ENCODE measurements at places on chromosomes 3 and 15. TPM values are rescaled to one million over a fixed set of nuclear protein-coding genes. Genes with fewer than 3 reads are reported as not detected.

PRR20G gene
- not detected for total RNA-seq

DNA sequence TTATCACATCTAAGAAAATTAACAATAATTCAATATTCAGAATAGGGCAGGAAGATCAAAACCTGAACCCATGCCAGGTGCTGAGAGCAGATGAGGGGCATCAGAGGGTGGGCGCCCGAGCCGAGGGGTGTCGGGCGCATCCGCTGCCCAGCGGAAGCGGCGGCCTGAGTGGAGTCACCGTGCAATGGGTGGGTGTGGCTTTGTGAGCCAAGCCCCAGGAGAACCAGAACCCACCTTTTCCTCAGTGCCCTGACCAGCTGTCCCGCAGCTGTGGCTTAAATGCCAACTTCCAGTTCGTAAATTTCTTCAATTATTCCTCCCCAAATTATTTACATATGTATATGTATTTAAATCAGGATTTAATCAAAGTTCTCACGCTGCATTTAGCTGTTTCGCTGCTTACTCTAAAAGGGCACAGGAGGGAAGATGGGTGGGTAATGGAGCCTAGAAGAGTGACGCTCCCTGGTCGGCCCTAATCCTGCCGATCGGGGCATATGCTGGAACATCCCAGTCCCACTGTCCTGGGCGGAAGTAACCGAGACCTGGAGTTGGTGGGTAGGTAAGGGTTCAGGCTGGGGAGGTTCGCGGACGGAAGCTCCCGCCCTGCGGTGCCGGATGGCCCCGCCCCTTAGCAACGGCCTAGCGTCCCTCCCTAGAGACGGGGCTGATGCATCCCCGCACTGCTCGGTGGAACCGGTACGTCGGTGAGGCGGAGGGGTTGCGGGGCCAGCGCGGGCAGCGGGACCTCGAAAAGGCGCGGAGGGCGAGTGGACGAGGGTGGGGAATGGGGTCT is 1.3 kb downstream of the DNAH1 start:
- no peak for DNase-seq

LDHAL6B gene
- not detected for total RNA-seq

- no peak for DNase-seq
Measured at GRCh38 chr3:58135712-58136543, 74.8 kb downstream of the DNASE1L3 start.

DNA sequence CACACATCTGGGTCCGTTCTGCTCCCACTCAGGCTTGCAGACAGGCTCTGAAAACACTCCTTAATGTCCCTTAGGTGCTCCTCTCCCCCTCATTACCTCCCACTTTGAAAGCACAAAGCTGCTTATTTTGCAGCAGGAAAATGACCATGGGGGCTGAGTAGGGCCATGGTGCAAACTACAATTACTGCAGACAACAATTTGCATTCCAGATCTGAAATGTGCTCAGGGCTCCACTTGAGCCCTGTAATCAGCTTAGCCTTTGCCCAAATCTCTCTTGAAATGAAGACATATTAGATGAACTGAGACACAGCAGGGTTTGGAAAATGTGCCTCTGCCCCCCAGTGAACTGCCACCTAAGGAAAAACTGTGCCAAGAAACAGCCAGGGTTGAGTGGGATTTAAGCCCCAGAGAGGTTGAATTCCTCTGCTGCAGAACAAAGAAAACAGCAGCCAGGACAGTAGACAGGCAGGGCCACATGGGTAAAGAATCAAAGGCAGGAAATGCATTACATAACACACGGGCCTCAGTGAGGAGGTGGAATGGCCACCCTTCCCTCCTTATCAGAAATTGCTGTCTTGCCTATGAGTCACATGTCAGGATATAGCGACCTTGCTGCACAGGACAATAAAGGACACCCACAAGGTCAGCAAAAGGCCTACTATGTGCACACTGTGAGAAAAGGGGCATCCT is 126.8 kb upstream of the ARHGEF3 start:
- no peak for DNase-seq

PP2D1 gene
- not detected for total RNA-seq

SOX14 gene
- not detected for total RNA-seq

SUSD5 gene
- 1.7 TPM for total RNA-seq

GRCh38 chr3:194982472-194982871 is 288.5 kb downstream of the XXYLT1 start:
- no peak for DNase-seq

CYP8B1 gene
- total RNA-seq = not detected

HRG gene
- not detected for total RNA-seq

AMT gene
- total RNA-seq = 6.6 TPM

SLC35G2 gene
- 8.7 TPM for total RNA-seq

DNA sequence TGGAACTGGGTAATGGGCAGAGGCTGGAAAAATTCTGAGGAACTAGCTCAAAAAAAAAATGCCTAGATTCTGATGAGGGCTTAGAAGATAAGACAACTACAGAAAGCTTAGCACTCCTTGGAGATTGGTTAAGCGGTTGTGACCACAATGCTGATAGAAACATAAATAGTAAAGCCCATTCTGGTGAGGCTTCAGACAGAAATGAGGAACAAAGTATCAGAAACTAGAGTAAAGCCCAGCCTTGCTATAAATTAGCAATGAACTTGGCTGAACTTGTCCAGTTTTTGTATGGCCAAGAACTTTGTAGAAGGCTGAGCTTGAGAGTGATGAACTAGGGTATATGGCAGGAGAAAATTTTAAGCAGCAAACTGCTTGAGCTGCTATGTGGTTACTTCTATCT is 25.4 kb downstream of the GOLGB1 start:
- DNase-seq = no peak

GRCh38 chr3:176741664-176742047 is 455.6 kb downstream of the TBL1XR1 start:
- DNase-seq = no peak

- no peak for DNase-seq
Measured at GRCh38 chr3:154195620-154196356, 74.6 kb downstream of the ARHGEF26 start.

TMC3 gene
- total RNA-seq = not detected

GRCh38 chr3:134677196-134677986 is 26.6 kb upstream of the KY start:
- no peak for DNase-seq

DNA sequence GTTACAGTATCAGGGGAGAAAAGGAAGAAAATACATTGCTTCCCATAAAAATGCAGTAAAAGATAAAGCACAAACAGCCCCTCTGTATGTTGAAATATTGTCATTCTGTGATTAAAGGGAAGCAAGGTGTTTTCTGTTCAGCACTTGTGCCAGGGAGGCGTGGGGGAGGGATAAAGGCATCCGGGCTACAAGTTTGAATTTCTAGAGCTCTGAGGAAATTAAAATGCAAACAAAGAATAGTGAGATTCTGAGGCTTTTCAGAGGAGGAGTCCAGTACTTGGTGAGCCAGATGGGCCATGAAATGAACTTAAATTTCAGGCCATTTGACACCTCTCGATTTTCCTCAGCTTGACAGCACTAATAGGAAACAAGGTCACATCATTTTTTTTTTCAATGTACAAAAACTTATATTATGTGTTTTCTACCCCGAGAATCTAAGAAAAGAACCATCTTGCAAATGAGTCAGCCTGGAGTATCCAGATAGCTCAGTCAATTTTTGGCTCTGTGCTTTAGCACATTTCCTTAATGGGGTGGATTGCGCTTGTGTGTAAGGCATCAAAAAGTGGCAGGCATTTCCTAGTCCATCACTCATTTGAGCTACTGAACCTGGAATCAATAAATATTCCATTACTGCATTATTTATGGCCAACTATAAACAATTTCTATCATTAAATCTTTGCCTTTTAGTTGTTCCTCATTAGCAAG is 640.8 kb upstream of the TBL1XR1 start:
- DNase-seq = no peak

DNA sequence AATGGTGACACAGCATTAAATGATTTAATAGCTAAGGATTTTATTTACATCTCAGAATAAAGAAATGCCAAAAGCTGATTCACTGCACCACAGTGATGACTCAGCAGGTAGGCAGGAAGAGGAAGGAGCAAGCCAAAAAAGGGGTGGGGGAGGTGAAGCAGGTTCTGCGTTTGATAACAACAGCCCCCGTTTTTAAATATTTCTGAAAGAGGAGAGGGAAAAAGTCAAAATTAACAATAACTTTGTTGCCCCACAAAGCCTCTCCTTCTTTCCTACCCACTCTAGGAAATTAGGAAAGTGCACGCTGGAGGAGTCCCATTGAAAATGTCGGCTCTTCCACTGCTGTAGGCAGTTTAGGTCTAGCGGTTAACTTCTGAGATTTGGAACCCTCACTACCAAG is 9.9 kb upstream of the CCDC54 start:
- no peak for DNase-seq

- no peak for DNase-seq
Measured at GRCh38 chr3:11825301-11825700, 21.4 kb downstream of the TAMM41 start.

DNA sequence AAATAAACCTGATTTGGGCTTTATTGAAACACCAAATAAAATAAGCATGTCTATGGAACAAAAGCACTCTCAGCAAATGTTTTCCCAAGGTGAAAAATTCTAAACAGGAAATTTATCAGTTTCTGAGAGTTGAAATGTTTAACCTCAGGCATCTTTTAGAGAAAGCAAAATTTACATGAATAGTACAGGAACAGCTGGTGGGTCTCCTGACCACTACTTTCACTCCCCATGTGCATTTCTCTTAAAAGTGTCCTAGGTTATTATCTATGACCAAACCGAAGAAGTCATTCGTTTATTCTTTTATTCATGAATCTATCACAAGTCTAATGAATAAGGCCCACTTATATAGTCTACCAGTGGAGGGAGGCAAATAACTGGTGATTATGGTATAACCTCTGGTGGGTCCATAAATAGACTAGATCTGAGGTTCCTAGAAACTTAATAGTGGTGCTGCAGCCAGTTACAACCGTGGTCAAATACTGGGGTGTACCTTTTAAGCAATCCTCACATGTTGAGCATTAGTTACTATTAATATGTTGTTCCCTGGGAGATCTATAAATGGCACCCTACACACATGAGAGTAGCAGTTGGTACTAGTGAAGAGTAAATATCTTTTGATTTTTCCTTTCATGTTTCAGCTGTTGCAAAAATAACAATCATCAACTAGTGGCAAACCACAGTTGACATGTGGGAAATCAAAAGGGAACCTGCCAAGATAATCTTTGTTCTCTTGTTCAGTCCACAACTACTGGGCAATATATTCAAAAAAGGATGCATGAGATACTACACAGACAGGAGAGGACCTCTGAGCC is 169.3 kb upstream of the STAC start:
- DNase-seq = no peak

- no peak for DNase-seq
Measured at GRCh38 chr3:146557745-146558144, 13.3 kb upstream of the PLSCR1 start.

IRAK2 gene
- total RNA-seq = 2.8 TPM

- no peak for DNase-seq
Measured at GRCh38 chr15:69980341-69981059, 117.2 kb downstream of the TLE3 start.

All from right atrium auricular region (tissue), 2 donors.